Fibroblast of lung (primary cell): ENCODE measurements at places on chromosomes 11 and 22. TPM values are rescaled to one million over a fixed set of nuclear protein-coding genes. Genes with fewer than 3 reads are reported as not detected.

Gene BATF2
- polyA plus RNA-seq, result 1.0 and 1.5 TPM in 2 replicates

GRCh38 chr11:130340671-130341319, 26.1 kb upstream of the ZBTB44 start:
- no peak for DNase-seq

DNA sequence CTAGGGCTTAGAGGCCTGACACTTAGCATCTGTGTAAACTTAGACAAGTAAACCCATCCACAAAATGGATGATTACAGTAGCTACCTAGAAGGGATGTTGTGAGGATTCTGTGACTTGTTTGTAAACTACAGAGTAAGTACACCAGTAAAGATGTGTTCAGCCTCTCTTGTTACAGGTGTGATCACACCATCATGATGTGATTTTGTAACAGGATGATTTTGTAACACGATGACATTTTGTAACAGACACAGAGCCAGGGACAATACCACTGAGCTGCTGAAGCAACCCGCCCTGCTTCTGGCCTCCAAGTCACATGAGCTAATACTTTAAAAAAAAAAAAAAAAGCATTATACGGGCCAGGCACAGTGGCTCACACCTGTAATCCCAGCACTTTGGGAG, 17.0 kb downstream of the FADD start:
- DNase-seq, result no peak

DNA sequence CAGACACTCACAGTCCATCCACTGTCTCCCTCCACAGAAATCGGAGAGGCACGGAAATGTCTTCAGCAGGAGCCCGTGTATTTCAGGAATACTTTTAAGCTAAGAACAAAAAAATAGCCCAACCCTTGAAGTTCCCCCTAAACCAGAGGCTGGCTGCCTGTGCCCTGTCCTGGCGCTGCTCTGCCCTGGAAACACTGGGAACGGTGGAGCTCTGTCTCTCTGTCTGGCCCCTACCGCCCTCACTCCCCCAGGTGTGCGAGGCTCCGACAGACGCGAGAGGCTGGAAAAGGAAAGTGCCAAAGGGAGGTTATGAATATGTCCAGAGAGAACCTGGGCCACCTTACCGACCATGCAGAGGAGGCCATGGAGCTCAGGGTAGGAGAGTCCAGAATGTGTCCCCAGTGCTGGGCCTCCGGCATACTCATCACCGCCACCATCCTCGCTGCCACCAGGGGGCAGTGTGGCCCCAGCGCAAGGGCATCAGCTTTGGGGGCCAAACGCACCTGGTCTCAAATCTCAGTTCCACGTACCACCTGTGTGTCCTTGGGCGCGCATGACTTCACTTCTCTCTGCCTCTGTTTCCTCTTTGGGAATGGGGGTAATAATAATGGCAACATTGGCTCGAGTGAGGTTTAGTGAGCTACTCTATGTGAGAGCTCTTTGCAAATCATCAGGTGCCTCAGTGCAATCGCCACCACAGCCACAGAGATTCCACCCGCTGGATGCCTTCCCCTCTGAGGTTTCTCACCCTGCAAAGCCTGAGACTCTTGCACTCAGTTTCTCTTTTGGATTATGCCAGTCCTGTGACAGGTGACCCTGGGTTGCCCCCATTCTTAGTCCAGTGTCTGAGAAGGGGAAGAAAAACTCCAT, 10.4 kb upstream of the SLCO2B1 start:
- DNase-seq, result peak; percentile 12

Gene ISX
- polyA plus RNA-seq, result not detected in 2 replicates

Gene P2RY6
- polyA plus RNA-seq, result 0.12 and 0.24 TPM in 2 replicates

GRCh38 chr11:57324154-57324885, 432 bp downstream of the TNKS1BP1 start:
- DNase-seq, result peak; percentile 68

GRCh38 chr11:100294748-100295147, 392.3 kb upstream of the ARHGAP42 start:
- DNase-seq, result no peak

Gene CRYBB2
- not detected in 2 replicates for polyA plus RNA-seq

GRCh38 chr11:39144351-39145130, 2314.9 kb downstream of the LRRC4C start:
- DNase-seq, result no peak

GRCh38 chr11:121755191-121755590, 302.4 kb upstream of the SORL1-AS1 start:
- no peak for DNase-seq

GRCh38 chr11:86152901-86153300, 84.0 kb upstream of the PICALM start:
- no peak for DNase-seq

DNA sequence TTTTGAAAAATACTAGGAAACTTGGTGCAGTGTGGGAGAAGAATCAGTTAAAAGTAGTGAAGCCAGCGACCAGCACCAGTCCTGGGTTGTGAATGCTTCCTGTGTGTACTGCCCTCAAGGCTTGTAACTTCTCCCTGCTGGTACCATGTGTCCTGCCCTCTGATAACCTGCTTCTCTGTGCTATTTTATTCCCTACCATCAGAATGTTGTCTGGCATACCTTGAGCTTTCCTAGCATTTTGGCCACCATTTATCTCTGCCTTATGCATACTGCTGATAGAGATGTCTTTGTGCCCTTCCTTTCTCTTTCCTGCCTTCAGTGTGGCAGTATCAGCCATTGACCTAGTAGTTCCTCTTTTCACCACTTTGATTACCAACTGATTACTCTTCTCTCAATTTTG, 2.0 kb downstream of the GTF2H1 start:
- DNase-seq, result no peak

Gene TRIM51
- not detected in 2 replicates for polyA plus RNA-seq

DNA sequence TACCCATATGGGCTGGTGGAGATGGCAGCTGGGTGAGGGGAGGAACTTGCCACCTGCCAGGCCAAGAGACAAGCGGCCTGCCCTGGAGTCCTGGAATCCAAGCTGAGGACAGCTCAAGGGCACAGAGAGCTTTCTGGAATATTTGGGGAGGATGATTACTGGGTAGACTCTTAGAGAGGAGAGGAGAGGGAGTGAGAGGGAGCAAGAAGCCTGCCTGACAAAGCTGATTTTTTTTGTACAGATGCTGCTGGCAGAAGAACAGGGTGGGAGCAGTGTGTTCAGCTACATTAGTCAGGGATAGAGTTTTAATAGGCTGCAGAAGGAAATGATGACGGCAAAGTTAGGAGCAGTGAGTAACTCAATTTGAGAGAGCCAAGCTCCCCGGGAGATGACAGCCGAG, 299.3 kb downstream of the NXPE2 start:
- no peak for DNase-seq

DNA sequence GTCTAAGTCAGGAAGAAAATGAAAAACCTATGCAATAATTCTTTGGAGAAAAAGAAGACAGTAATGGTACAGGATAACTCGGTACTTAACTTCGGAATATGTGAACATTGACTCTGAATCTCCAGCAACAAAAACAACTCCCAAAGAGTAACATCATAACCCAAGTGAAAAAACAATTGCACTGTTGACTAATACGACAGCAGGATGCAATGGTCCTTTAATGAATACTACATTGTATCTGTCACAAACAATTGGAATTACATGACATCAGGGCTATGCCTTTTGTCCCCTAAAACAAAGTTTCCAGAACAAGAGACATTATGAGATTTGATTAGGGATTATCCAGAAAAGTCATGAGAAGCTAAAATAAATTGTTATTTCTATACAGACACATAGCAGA, 1065.9 kb downstream of the LRRC4C start:
- DNase-seq, result no peak

DNA sequence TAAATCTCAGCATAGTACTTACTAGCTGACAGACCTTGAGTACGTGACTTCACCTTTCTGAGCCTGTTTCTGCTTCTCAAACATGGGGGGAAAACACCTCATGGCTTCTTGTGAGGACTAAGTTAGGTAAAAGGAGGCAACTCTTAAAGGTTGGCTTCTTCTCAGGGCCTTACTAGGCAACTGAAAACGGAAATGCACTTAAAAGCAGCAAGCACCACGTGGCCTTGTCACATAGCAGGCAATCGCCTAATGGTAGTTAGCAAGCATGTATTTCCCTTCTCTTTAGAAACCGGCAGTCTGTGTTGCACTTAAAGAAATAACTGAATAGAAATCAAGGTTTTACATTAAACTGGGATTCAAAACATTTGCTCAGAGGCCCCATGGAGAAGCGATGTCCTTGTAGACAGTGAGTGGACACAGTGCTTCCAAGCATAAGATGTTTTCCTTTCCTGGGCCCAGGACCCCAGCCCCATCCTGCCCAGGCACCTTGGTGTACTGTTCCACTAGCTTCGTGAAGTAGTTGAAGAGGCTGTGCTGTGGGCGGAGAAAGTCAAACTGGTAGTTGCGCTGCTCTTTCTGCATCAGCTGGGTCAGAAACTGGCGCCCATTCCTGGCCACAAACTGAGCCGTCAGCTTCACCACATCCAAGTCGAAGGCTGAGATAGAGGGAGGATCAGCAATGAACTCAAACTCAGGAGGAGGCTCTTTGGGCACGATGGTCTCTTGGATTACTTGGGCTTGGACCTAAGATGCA, 12.1 kb downstream of the SF3A1 start:
- no peak for DNase-seq

DNA sequence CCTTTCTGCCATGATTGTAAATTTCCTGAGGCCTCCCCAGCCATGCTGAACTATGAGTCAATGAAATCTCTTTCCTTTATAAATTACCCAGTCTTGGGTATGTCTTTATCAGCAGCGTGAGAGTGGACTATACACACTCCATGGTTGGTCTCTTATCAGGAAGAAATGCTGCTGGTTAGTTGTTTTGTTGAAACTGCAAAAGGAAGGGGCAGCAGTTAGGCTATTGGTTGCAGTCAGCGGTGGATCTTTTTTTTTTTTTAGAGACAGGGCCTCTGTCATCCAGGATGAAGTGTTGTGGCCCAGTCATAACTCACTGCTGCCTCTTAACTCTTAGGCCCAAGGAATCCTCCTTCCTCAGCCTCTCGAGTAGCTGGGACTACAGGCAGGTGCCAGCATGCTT, 51.7 kb downstream of the HSD17B12 start:
- DNase-seq, result no peak

- DNase-seq, result peak; percentile 54
Measured at GRCh38 chr11:112226831-112227401, 688 bp downstream of the PTS start.
